ENCODE measurements at places on chromosomes 6 and 20.

- DNase-seq: no peak
Observed at GRCh38 chr6:35382015-35382414, 39.7 kb downstream of the PPARD start.

DNA sequence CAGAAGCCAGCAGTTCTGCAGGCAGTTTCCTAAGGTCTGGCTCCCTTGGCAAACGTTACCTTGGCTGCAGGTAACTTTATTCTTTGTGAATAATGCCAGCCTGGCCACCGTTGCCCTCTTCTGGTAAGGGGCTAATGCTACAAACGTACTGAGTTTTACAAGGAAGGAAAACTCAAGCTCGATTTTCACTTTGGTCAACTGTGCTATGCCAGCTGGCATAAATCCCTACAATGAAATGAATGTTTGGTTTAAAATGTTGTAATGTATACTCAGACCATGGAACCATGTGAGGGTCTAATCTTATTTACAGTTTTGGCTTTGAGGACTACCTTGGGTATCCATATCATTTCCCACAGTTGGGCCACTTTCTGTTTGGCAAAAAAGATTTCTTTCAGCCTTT, 101.4 kb downstream of the SLX4IP start:
- no peak for DNase-seq

DNA sequence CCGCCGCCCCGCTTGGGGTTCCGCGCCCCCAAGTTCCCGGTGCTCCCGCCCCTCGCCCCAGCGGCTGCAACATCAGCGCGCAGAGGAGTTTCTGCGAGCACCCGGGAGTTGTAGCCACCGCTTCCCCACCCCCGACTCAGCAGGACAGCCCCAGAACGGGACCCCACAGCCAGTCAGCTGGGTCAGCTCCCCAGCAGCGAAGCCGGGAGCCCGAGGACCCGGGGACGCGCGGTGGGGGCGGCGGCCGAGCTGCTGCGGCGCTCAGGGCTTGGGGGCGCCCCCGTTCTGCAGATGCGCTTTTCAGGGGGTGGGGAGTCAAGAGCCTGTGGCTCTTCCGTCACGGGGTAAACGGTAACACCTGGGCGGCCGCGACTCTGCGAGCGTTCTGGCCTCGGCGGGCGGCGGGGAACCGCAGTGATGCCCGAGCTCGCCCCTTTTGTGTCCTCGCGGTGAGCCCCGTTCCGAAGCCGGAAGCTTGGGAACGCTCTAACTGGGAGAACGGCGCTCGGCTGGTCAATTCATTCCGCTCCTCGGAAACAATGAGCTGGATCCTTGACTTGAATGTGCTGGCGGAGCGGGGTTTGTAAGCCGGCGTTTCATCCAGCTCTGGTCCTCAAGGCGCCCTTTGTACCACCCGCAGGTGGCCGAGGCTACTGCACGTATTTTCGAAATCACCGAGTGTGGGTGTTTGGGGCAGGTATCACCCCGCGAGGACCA, 774 bp downstream of the PLEKHG1 start:
- DNase-seq: peak; percentile 86

GRCh38 chr20:60420676-60421229, 462.5 kb downstream of the CDH26 start:
- DNase-seq: no peak

- DNase-seq: no peak
Observed at GRCh38 chr6:134115715-134116074, 63.3 kb upstream of the SLC2A12 start.

- no peak for DNase-seq
Observed at GRCh38 chr6:106858653-106859092, 115.9 kb downstream of the CD24 start.

- DNase-seq: no peak
Observed at GRCh38 chr6:131931063-131931750, 20.0 kb downstream of the CCN2 start.

DNA sequence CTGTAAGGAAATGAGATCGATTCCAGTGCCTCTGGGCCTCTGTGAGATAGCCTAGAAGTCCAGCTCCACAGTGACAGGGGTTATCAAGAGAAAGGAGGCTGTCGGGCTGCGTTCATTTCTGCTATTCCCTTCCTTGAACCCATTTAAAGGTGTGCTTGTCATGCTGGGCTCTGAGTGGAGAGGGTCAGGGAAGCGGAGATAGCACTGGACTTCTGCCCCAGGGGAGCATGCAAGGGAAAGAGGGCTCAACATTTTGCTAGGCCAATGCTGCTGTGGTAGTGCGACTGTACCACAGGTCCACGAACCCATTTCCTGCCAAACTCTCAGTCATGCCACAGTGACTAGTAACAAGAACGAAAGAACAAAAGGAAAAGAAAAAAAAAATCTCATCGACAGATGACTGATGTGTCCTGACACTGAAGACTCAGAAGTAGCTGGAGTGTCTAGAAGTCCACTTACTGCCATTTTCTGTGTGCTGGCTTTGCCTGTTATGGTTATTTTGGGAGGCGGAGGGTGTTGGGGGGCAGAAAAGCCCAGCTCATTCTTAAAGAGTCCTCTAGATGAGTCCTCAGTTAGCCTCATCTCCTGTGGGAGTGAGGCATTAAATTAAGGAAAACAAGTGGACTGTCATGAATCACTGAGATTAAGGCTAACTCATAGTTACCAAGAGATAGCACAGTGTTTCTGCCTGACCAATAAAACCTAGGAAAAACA, 8.1 kb downstream of the NEDD9 start:
- DNase-seq: no peak

DNA sequence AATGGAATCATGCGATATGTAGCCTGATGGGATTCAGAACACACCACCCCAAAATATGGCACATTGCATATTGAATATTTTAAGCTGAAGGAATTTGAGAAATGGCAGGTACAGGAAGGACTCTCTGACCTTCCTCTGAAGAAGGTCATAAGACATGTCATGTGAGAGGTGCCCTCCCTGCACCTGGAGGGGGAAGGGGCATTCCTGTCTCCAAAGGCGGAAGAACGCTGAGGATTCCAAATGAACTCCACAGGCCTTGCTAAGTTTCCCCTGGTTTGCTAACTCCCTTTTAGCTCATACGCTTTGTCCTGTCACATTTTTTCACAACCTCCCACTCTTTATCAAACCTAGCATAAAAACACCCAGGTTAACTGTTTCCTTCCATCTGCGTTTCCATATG, 347.8 kb downstream of the CDKAL1 start:
- no peak for DNase-seq

DNA sequence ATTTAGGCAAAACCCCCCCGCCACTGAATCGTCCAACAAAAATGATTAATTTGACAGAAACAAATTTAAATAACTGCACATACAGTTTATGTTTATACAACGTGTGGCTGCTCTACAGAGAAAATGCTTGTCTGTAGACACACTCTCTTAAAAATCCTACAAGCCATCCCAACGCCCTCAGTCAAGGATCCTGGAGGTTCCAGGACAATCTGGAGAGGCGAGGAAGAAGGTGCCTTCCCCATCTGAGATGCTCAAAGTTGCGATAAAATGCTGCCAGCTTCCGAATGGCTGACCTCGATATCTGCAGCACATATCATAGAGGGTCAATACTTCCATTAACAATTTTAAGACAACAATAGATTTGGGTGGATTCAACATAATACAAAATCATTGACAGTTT, 25.3 kb downstream of the ZNF217 start:
- no peak for DNase-seq

GRCh38 chr6:74757813-74758212, 448.0 kb downstream of the COL12A1 start:
- DNase-seq: no peak

- DNase-seq: no peak
Observed at GRCh38 chr20:13223736-13224520, 2.9 kb downstream of the ISM1 start.

GRCh38 chr6:6665555-6666243, 77.2 kb downstream of the LY86 start:
- DNase-seq: no peak

- DNase-seq: no peak
Observed at GRCh38 chr20:59017493-59018231, 1.6 kb upstream of the TUBB1 start.

GRCh38 chr20:62872184-62872847, 10.7 kb upstream of the TCFL5 start:
- DNase-seq: no peak

GRCh38 chr20:46708172-46708860, 1.1 kb upstream of the SLC2A10 start:
- DNase-seq: no peak

GRCh38 chr6:90911642-90912041, 324.8 kb upstream of the MAP3K7 start:
- no peak for DNase-seq

DNA sequence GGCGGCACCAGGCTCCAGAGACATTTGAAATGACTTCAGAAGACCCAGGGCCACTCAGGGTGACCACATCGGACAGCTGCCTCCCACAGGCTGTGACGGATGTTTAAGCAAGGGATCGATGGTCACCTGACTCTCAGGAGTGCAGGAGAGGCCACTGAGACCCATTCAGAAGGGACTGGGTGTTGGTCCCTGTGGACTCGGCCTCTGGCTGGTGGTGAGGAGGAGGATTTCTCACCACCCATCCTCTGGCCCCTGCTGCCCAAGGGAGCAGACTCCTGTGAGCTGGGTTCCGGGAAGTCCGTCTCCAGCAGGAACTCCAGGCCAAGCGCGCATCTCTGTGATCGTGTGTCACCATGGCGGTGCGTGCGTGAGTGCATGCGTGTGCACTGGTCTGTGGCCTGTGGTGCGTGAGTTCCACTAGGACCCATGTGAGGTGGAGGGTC, 25.5 kb downstream of the NPEPL1 start:
- no peak for DNase-seq

DNA sequence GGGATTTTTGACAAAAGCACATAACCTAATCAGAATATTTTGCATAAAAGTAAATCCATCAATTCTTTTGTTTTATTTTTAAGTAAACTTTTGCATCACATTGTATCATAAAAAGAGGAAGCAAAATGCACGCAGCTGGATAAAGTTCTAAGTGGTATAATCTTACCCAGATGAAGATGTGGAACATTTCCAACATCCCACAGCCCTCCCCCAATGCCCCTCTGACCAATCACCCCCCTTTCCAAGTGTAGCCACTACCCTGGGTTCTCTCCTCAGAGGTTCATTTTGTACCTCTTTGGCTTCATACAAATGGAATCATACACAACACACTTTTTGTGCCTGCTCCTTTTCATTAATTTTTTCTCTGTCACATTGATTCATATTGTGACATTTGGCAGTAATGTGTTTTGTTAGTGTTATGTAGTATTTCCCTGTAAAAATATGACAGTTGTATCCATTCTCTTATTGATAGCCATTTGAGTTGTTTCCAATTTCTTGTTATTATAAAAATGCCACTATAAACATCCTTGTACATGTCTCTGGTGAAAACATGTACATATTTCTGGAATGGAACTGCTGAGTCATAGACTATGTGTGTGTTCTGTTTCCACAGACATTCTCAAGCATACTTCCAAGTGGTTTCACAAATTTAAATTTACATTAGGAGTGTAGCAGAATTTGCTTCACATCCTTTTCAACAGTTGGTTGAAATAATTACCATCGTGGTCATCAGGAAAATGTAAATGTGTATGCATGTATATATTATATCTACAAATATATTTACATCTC, 92.9 kb upstream of the SYNDIG1 start:
- no peak for DNase-seq

DNA sequence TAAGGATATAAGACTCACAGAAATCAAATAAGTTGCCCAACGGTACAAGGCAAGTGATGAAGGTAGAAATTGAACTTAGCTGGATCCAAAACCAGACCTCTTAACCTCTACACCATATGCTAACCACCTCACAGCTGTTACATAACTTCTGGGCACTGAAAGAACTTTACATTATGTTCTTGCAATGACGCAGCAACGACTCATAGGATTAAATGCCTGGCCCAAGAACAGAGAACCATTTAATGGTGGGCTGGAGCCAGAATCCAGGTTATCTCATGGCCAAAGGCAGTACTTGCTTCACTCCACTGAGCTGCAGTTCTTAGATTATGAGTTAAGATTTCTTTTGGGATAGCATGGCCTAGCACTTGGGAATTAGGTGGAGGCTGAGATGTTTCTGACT, 4.4 kb downstream of the TRMT6 start:
- DNase-seq: no peak

DNA sequence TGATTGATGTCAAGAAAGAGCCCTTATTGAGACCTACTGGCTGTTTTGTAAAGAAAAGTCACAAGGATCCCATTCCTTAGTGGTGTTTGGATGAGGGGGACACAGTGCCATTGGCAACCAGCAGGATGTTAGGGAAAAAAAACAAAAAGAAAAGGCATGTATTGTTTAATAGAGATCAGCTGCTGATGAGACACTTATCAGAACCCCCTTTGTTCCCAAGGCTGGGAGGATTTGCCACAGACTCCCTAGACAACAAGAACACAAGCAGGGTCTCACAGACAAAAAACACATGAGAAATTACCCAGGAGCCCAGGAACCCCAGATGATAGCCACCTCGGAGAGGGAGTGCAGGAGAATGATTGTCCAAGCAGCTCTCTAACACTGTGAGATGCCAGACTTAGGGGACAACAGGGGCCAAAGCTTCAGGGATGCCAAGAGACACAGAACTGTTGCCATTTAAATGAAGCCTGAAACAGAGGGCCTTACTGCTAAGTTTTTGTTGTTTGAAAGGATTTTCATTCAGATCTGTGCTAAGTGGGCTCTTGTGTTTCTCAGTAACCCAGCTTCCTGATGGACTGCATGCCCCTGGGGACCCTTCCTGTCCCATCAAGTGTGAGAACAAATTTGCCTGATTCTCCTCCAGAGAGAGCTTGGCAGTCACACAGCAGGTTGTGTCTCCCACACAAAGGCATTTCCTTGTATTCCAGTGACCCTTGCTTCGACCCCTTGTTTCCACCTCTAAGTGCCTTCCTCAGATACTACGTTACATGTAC, 48.7 kb upstream of the HEY2 start:
- DNase-seq: no peak

DNA sequence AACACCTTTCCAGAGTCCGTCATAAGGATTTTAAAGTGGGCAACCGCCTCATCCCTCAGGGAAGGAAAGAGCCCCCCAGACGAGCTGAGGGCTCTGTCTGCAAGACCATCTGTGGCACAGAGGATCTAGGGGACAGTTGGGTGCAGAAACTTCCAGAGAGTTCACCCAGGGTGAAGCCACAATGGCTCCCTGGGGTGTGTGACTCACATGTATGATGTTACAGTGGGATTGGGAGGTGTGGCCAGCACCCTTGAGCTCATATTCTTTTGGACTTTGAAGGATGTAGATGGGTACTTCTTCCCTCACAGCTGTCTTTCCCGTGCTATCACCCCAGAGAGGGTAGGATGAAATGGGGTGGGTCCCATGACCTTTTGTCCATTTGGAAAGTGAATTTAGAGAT, 95.5 kb downstream of the NCR2 start:
- DNase-seq: no peak

GRCh38 chr20:52676283-52676995, 295.7 kb upstream of the TSHZ2 start:
- no peak for DNase-seq
